Left cardiac atrium (tissue), 4 donors: ENCODE measurements at places on chromosomes 5 and 9. TPM values are rescaled to one million over a fixed set of nuclear protein-coding genes. Genes with fewer than 3 reads are reported as not detected.

The FSD1L gene
- total RNA-seq: 3.0 TPM

The MTREX gene
- 65.9 TPM for total RNA-seq

The ASS1 gene
- total RNA-seq: 95.0 TPM

The FGFR4 gene
- 0.92 TPM for total RNA-seq

The MUSK gene
- total RNA-seq: 2.8 TPM

The SV2C gene
- total RNA-seq: 0.06 TPM

The BASP1 gene
- 9.4 TPM for total RNA-seq
